ELF-1 (cell line): ENCODE measurements at places on chromosomes 2 and 18.

DNA sequence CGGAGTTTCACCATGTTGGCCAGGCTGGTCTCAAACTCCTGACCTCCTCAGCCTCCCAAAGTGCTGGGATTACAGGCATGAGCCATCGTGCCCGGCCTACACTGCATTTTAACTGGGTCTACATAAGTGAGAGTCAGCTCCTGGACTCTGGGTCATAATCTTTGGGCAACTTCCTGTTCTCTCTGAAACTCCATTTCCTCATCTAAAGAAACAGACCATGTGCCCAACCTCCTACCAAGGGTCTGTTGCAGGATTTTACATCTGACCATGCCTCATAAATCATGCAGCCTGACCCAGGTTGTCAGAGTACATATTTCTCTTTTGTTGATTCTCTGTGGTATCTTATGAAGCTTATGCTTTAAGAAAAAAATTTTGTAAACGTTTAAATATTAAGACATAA, 280.4 kb downstream of the ALPK2 start:
- no peak for DNase-seq

- no peak for DNase-seq
These were observed 251.9 kb downstream of the FBXO15 start for GRCh38 chr18:73895701-73896100.

DNA sequence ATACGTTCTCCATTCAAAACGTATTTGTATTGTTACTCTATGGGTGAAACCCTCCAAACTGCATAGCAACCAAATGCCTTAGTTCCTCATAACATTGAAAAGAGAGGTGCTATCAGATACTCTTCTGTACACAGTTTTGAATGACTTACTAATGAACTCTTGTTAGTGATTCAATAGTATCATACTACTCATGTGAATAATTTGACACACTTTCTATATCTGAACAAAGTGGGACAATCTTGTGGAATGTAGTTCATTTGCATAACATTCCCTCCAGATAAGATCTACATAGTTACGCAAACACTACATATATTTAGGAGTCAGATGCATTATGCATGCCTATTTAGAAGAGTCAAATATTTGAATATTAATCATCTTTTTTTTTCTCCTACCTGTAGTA, 232.0 kb upstream of the NRXN1 start:
- DNase-seq = no peak

GRCh38 chr2:85156153-85156552, 23.0 kb downstream of the TCF7L1 start:
- no peak for DNase-seq

DNA sequence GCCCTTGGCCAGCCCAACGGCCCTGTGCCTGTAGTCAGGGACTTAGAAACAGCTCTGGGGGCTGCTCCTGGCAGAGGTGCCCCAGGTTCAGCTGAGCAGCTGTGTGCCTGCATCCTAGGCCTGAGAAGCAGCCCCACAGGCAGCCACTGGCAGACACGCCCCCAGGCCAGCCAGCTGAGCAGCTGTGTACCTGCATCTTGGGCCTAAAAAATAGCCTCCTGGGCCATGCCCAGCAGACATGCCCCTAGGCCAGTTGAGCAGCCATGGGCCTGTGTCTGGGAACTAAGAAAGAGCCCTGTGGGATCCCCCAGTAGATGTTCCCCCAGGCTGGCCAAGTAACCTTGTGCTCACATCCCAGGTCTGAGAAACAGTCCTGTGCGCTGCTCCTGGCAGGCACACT, 64.0 kb downstream of the TBR1 start:
- DNase-seq = no peak

- no peak for DNase-seq
These were observed 652.6 kb downstream of the NRXN1 start for GRCh38 chr2:50379351-50379750.

GRCh38 chr2:227177592-227178336, 13.3 kb downstream of the COL4A3 start:
- DNase-seq = no peak

DNA sequence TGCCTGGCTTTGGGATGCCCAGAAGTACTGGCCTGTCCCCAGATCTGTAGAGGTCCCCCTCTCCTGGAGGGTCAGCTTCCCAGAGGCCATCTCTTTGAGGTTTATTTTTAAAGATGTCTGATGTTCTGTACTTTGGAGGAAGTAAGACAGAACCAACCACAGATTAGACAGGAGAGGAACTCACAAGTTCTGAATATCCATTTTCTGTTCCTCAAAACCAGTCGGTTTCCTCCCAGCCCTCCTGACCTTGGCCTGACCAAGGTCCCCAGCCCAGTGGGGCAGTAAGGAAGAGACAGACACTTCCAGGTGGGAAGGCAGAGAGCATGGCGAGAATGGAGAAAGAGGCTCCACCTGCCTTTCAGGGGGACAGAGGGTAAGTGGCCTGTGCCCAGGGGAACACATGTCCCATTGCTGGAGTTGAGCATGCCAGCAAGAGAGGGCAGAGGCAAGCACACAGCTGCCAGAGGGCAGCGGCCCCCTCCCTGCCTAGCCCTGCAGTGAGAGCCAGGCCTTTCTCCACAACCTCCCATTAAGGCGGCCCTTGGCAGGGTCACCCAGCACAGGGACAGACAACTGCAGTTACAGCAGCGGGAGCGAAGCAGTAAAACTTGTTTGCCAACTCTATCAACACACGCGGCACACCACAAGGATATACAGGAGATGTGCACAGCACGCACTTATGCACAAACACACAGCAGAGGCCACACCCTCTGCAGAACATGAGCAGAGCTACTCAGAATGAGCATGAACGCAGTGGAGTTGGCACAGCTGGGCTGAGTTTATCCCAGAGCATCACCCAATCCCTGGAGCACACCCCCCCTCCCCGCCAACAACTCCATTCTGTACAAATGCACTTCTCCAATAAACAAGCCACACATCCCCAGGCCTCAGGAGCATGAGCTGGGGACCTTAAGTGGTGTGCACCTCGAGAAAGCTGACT, 18.5 kb upstream of the SEMA4C start:
- DNase-seq = peak; percentile 63

DNA sequence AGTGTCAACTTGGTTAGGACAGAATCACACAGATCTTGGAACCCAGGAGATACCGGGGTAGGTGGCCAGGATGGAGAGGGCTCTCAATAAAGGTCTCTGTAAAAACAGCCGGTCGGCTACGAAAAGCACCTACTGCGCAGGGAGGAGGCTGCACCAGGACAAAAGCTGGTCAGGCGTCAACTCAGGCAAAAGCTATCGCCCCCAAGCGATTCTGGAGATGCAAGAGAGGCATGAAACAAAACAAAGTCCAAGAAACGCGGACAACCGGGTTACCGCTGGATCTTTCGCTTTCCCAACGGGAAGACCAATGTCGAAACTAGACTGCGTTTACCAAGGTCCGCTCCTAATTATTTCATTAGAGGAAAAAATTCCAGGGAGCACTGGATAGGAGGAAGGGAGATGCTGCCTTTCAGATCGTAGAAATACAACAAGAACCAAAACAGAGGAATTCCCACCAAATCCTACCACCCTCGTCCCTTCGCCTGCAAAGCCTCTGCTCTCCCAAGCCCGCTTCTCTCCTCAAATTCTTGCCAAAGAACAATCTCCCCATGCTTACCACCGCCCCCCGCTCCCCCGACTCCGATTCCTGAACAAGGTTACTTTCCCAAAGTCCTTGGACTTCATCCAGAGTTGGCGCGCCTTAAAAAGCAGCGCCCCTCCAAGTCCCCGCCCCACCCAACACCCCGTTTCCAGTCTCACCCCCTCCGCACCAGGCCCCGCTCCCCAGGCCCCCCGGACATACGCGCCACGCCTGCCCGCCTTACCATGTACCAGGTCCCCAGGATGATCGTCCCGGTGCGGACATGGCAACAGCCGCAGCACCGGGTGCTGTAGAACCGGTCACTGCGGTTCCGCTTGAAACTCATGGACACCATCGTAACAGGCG, 539 bp downstream of the LAPTM4A start:
- peak; percentile 92 for DNase-seq

DNA sequence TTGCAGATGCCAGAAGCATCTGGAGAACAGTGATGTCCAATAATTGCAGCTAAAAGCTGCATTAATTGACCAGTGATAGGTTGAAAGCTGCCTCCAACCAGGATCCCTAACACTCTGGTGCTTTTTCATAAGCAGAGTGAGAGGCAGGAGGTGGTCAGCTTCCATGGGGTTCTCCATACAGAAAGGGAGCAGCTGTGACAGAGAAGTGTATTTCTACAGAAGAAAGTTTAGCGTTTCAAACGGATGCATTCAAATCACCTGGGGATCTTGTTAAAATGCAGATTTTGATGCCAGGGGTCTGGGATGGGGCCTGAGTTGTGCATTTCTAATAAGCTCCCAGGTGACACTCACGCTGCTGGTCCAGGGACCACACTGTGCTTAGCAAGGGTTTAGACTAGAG, 216.5 kb upstream of the NRP2 start:
- DNase-seq = peak; percentile 3

DNA sequence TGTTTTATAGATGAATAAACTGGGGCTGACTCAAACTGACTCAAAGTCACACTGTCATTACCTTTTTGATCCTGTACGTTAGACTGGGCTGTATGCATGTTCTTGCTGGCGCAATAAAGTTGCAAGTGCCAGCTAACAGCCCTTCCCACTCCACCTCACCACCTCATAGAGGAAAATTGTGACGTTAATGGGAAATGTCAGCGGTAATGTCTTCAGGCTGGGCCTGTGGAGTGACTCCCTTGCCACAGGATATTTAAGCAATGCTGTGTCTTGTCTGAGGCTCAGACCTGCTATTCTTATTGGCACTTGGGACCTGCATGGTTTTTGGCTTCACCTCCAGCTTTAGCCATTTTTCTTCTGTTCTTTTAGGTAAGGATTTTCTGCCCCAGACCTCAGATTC, 25.2 kb upstream of the CASP10 start:
- no peak for DNase-seq

DNA sequence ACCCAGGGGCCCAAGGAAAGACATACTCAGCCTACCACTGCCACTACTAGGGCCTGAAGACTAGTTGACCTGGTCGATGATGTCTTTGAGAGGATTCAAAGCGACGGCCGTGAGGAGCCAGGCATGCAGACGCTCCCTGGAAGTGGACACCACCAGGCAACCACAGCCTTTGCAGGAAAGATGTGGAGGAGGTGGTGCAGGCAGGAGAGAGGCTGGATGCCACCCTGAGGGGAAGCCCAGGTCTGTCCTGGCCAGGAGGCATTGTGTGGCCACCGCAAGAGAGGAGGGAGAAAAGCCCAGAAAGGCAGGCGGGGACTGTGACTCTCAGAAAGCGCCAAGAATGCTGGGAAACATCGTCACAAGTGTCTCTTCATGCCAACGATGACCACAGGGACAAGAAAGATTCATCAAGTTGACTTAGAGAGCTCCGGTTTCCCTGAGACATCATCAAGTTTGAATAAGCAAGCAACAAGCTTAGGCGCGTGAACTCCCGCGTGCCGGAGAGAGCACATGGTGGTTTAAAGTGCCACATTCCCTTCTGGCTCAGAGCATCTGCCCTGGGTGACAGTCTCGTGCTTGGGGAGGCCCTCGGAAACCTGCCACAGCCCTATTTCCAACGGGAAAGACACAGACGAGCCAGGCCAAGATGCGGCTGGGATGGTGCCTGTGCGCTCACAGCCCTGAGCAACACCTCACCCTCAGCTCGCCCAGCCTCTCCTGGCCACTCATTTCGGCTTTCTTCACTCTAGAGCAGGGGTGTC, 464.5 kb upstream of the SALL3 start:
- DNase-seq = no peak

GRCh38 chr2:33475224-33476130, 972 bp upstream of the RASGRP3 start:
- DNase-seq = peak; percentile 79

- DNase-seq = peak; percentile 86
These were observed 18.6 kb upstream of the MRPL19 start for GRCh38 chr2:75627902-75628504.

- no peak for DNase-seq
These were observed 2.8 kb downstream of the HDAC4 start for GRCh38 chr2:239397931-239398471.

DNA sequence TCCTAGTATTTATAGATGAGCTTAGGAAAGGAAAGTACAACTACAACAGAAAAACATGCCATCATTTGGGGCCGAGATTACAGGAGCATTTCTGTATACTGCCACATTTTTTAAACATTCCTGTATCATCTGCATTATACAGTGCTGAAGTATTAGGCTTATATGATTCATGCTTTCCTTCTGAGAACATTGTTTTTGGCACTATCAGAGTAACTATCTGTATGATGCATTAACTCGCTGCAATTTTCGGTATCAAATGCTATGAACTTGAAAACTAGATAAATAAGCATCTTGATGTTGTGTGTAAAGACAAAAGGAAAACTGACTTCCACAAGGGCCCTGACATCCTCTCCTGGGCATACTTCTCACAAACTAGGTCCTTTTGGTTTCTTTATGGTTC, 102.0 kb downstream of the RIT2 start:
- no peak for DNase-seq

GRCh38 chr18:74760436-74760835, 162.8 kb downstream of the ZNF407 start:
- peak; percentile 57 for DNase-seq

GRCh38 chr18:42436222-42436765, 481.3 kb downstream of the PIK3C3 start:
- DNase-seq = no peak

GRCh38 chr2:128818248-128818647, 499.6 kb upstream of the HS6ST1 start:
- no peak for DNase-seq

GRCh38 chr2:111239107-111239506, 118.4 kb downstream of the BCL2L11 start:
- DNase-seq = no peak

DNA sequence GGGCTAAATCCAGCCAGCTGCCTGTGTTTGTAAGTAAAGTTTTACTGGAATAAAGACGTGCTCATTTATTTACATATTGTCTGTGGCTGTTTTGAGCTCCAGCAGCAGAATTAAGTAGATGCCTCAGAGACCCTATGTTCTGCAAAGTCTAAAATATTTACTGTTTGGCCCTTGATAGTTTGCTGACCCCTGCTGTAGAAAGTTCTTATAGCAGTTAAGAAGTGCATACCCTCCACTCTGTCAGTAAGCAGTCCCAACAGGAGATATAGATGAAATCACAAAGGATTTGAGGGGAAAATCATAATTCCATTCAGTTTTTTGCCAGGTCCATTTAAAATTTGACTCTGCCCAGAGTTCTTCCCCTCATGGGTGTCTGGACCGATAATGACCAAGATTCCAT, 50.1 kb upstream of the ITM2C start:
- no peak for DNase-seq

DNA sequence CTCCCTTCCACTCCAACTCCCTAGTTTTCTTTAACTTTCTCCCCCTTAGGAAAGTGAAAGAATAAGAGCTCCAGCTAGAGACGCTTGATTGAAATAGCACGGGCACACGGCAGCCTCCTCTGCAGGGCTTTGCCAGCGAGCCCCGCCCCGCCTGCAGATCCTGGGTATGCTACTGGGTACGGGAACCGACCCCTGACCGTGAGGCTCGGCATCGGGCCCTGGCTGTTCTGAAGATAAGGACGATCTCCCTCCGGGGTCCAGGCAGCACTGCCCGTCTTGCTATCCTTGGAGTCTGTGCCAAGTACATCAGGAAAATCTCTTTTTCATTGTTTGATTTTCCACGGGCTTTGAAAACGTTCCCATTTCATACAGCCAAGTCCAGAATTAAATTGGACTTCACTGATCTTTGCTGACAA, 284.5 kb downstream of the MTX2 start:
- DNase-seq = peak; percentile 47
